ENCODE measurements at places on chromosomes 2 and 18.

- ATAC-seq = no peak
These were observed 74.7 kb upstream of the MAP4K3 start for GRCh38 chr2:39511605-39512433.

DNA sequence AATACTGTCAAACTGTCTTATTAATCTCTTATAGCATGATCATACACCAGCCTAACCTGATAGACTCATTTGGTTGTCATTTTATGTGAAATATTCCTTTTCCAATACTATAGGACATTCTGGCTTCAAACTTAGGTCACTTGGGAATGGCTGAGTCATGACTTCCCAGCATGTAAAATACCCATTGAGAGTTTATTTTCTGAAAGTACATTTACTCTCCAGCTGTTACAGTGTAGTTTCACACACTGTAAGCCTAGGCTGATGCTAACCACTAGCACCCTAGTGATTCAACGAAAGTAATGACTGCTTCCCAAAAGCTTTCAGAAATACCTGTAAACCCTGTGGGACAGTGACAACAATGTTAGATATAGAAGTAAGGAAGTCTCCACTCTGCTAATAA lies 93.8 kb downstream of the FIGN start:
- ATAC-seq = no peak

DNA sequence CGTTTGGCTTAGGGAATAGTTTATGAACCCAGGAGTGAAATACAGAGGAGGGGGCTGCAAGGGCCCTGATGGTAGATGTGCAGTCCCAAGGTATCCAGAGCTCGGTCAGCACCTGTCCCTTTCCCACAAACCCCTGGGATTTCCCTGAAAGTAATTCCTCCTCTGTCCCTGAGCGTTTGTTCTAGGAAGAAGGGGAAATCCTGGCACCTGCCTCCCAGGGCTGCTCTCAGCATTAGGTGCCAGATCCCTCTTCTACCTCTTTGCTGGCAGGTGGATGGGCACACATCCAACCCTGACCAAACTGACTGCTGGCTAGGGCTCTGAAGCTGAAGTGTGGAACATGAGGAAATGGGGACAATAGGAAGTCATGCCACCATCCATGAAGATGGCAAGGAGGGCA lies 824.0 kb downstream of the SLC4A3 start:
- no peak for ATAC-seq

DNA sequence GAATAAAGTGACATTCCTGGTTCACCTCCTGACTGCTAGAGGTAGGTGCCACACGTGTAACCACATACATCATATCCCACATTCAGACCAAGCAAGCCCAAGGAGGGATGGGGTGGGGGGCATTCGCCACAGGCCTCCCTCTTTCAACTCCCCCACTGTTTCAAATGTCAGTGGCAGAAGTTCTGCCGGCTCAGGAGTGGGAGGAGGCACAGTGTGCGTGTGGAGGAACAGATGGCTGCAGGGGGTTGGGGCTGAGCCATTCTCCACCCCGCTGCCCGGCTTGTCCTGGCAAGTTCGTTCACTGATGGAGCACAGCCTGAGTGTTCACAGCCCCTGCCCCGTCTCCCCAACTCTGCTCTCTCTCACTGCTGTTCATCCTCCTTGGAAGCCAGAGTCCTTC lies 75.4 kb upstream of the TANC1 start:
- ATAC-seq = peak; percentile 28

GRCh38 chr2:232955856-232956255 lies 57.2 kb downstream of the NGEF start:
- peak; percentile 92 for ATAC-seq

DNA sequence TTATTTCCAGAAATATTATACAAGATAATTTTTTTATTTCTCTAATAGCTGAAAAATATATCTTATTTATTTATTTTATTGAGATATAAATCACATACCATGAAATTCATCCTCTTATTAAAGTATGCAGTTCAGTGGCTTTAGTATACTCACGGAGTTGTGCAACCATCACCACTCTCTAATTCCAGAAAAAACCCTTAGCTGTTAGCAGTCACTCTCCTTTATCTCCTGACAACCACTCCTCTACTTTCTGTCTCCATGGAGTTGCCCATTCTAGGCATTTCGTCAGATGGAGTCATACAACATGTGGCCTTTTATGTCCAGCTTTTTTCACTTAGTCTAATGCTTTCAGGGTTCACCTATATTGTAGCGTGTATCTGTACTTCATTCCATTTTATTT lies 66.5 kb downstream of the TCF7L1 start:
- ATAC-seq = no peak
